ENCODE measurements at places on chromosomes 12 and 14. TPM values are rescaled to one million over a fixed set of nuclear protein-coding genes. Genes with fewer than 3 reads are reported as not detected.

Gene SLCO1A2
- not detected for total RNA-seq

- no peak overlapping the region for H3K27ac ChIP-seq
- peaks cover 20% of the 10 kb centered on the region for H3K4me1 ChIP-seq
Measured at GRCh38 chr12:57452937-57453509, 2.1 kb upstream of the INHBE start.

Gene SPTB
- total RNA-seq, result 0.08 TPM

GRCh38 chr12:65594409-65594808 lies 229.9 kb upstream of the HMGA2 start:
- no peaks in the 10 kb centered on the region for H3K36me3 ChIP-seq
- no peak for DNase-seq
- no peak overlapping the region for H3K27ac ChIP-seq
- H3K4me3 ChIP-seq, result no peak overlapping the region

GRCh38 chr12:23555180-23555824 lies 394.2 kb downstream of the SOX5 start:
- H3K36me3 ChIP-seq, result no peaks in the 10 kb centered on the region
- H3K27ac ChIP-seq, result no peak overlapping the region

DNA sequence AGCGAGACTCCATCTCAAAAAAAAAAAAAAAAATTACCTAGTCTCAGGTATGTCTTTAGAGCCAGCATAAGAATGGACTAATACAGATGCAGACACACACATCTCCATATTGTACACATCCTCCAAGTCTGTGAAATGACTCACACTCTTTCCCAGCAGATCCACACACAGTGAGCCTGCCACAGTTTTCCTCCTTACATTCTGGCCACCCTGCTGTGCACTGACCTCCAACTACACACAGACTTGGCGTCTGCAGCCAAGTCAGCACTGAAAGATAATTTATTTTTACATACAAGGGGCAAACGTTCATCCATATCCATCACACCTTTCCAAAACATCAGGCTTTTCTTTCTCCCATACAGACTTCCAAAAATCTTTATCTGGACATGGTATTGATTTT lies 115.9 kb downstream of the SLC25A21 start:
- no peaks in the 10 kb centered on the region for H3K36me3 ChIP-seq
- DNase-seq, result no peak
- no peak overlapping the region for H3K4me3 ChIP-seq
- no peak overlapping the region for H3K27ac ChIP-seq
- H3K27me3 ChIP-seq, result no peaks in the 10 kb centered on the region

- H3K4me1 ChIP-seq, result no peaks in the 10 kb centered on the region
- no peak for DNase-seq
- H3K4me3 ChIP-seq, result no peak overlapping the region
- no peak overlapping the region for H3K27ac ChIP-seq
Measured at GRCh38 chr14:87813686-87814085, 179.3 kb downstream of the GALC start.

DNA sequence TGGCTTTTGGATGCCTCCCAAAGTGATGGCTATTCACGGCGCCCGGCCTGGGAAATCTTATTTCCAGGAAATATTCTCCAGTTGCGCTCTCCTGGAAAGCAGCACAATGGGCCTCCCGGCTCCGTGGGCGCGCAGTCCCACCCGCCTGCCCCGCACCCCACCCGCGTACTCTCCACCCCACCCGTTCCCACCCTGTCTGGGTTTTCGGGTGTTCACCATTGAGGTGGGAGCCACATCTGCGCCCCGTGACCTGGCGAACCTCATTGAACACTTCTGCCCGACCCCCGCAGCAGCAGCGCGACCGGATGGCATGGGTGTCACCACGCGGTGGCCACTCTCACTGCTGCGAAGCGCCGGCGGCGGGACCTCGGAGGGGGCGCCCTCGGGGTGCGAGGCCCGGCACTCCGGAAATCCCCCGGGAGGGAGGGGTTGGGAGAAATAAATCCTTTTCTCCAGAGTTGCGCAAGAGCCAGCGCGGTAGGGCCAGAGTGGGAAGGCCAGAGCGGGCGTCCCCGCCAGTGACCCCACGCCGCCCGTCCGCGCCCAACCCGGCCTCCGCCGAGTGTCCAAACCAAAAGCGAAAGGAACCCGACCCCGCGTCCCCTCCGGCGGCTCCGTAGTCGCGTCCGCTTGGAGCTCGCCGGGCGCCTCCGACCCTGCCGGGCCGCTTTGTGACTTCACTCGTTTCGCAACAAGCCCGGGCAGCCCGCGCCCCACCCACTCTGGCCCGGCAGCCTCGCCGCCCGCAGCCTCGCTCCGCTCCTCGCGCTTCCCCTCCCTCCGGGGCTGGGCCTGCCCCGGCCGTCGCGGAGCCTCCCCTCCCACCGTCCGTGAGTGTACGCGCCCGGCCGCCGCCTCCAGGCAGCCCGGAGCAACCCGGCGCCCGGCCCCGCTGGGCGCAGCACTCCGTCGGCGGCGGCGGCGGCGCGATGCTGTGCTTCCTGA lies at the start of gene DRAM1:
Gene DRAM1, plus strand, starts transcription at position 720 of the 945 bp plus-strand sequence. Its CDS starts 210 bp downstream, at position 930.
- peaks cover 15% of the 10 kb centered on the region for H3K4me1 ChIP-seq
- H3K4me3 ChIP-seq, result peak within 1 kb of the TSS; percentile 77
- peaks cover 3% of the 10 kb centered on the region for H3K36me3 ChIP-seq

Gene MRPS35
- 31.8 TPM for total RNA-seq

Gene ZDHHC22
- total RNA-seq, result not detected

Gene STYK1
- total RNA-seq, result 0.60 TPM

- no peak for DNase-seq
- no peaks in the 10 kb centered on the region for H3K4me1 ChIP-seq
- H3K27ac ChIP-seq, result no peak overlapping the region
- no peak overlapping the region for H3K4me3 ChIP-seq
- H3K27me3 ChIP-seq, result peaks cover 7% of the 10 kb centered on the region
Measured at GRCh38 chr12:111150921-111151840, 217.7 kb downstream of the PHETA1 start.

DNA sequence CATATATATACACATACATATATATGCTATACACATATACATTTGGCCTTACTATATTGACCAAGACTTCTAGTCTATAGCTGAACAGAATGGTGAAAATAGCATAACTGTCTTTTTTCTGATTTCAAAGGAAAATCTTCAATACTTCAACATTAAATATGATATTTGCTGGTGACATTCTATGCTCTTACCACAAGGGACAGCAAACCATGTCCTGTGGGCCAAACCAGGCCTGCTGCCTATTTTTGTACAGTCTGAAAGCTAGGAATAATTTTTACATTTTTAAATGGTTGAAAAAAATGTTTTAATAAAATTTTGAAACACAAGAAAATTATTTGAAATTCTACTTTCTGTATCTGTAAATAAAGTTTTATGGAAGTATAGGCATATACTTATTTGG lies 63.6 kb downstream of the EML5 start:
- H3K36me3 ChIP-seq, result peaks cover 3% of the 10 kb centered on the region
- no peaks in the 10 kb centered on the region for H3K4me1 ChIP-seq
- H3K4me3 ChIP-seq, result no peak overlapping the region
- no peak overlapping the region for H3K27ac ChIP-seq
- no peaks in the 10 kb centered on the region for H3K27me3 ChIP-seq

Gene DNAJC22
- not detected for total RNA-seq

DNA sequence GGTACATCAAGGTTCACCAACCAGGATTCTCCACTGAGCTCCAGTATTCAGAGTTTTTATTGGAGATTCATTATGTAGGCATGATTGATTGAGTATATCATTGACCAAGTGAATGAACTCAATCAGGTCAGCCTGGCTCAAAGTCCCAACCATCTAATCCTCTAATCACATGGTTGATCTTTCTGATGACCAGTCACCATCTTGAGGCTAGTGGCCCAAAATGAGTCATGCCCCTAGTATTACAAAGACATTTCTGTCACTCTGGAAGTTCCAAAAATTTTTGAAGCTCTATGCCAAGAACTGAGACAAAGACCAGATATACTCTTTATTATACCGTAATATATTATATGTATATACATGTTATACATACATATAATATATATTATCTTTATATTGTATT lies 75.9 kb upstream of the ATF7IP start:
- no peak overlapping the region for H3K4me3 ChIP-seq
- DNase-seq, result no peak
- H3K27me3 ChIP-seq, result no peaks in the 10 kb centered on the region
- no peaks in the 10 kb centered on the region for H3K36me3 ChIP-seq

GRCh38 chr12:116381744-116382685 lies 104.5 kb upstream of the MED13L start:
- H3K4me1 ChIP-seq, result no peaks in the 10 kb centered on the region
- H3K27ac ChIP-seq, result no peak overlapping the region
- H3K27me3 ChIP-seq, result peaks cover 8% of the 10 kb centered on the region
- no peak overlapping the region for H3K4me3 ChIP-seq
- no peaks in the 10 kb centered on the region for H3K36me3 ChIP-seq

GRCh38 chr12:8665759-8666158 lies 3.1 kb upstream of the MFAP5 start:
- H3K27ac ChIP-seq, result no peak overlapping the region
- no peak for DNase-seq
- H3K36me3 ChIP-seq, result no peaks in the 10 kb centered on the region
- H3K4me3 ChIP-seq, result no peak overlapping the region
- no peaks in the 10 kb centered on the region for H3K4me1 ChIP-seq

Gene SERPINA3
- not detected for total RNA-seq

DNA sequence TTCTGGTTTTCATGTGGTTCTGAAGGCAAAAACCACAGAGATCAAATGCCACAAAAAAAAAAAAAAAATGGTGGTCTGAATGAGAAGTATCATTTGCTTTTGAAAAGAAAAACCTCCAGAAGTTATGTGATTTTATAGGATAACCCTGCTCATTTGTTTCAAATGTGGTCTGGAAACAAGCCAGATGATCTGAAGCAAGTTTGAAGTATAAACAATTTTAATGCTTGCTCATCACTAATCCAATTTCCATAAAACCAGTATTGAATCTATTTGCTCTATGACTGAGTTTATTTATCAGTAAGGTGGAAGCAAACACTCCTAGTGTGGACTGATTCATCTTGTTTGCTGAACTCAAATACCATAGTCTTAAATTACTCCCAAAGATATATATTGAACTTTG lies 407.3 kb upstream of the FLRT2 start:
- H3K36me3 ChIP-seq, result no peaks in the 10 kb centered on the region
- no peaks in the 10 kb centered on the region for H3K4me1 ChIP-seq
- DNase-seq, result no peak
- no peak overlapping the region for H3K27ac ChIP-seq
- H3K4me3 ChIP-seq, result no peak overlapping the region
- no peaks in the 10 kb centered on the region for H3K27me3 ChIP-seq

GRCh38 chr14:46279327-46279726 lies 372.3 kb downstream of the RPL10L start:
- no peaks in the 10 kb centered on the region for H3K27me3 ChIP-seq
- H3K4me1 ChIP-seq, result no peaks in the 10 kb centered on the region
- no peak overlapping the region for H3K27ac ChIP-seq
- H3K36me3 ChIP-seq, result no peaks in the 10 kb centered on the region

GRCh38 chr12:113473942-113474341 lies 2.3 kb upstream of the LHX5 start:
- peaks cover 87% of the 10 kb centered on the region for H3K27me3 ChIP-seq
- no peak overlapping the region for H3K27ac ChIP-seq
- H3K4me3 ChIP-seq, result peak overlapping the region; percentile 20
- no peaks in the 10 kb centered on the region for H3K36me3 ChIP-seq
- H3K4me1 ChIP-seq, result peaks cover 9% of the 10 kb centered on the region

DNA sequence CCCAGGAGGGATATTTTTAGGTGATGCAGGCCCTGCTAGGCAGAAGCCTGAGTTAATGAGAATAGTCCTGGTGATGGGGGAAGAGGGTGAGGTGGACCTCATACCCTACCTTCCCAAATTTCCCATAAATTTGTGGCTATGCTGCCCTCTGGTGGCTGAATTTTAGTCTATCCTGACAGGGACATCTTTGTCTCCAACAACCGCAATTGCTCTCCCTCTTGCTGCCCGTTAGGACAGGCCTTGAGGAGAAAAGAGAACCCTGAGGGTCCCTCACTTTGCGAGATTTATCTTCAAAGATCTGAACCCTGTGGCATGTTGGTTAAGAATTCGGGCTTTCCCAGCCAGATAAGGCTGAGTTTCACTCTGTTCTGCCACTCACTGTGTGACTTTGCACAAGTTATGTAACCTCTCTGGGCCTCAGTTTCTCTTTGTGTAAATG lies 9.8 kb upstream of the ZNF385A start:
- DNase-seq, result no peak
- peaks cover 60% of the 10 kb centered on the region for H3K36me3 ChIP-seq
- H3K27me3 ChIP-seq, result no peaks in the 10 kb centered on the region

Gene ZNF26
- 15.2 TPM for total RNA-seq

DNA sequence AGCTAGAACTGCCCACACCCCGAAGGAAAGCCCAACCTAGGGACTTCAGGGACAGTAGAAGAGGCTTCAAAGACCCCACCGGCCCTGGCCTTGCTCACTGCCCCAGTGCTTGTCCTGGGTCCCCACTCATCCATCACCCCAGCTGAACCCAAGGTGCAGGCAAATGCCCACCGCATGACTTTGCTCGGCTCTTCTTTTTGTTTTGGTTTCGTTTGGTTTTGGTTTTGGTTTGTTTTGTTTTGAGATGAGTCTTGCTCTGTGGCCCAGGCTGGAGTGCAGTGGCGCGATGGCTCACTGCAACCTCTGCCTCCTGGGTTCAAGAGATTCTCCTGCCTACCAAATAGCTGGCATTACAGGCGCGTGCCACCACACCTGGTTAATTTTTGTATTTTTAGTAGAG lies 9.0 kb downstream of the CCDC85C start:
- no peaks in the 10 kb centered on the region for H3K27me3 ChIP-seq
- H3K27ac ChIP-seq, result peak overlapping the region; percentile 69
- peak overlapping the region; percentile 71 for H3K4me3 ChIP-seq
- H3K4me1 ChIP-seq, result peaks cover 17% of the 10 kb centered on the region

- H3K36me3 ChIP-seq, result no peaks in the 10 kb centered on the region
- no peak overlapping the region for H3K27ac ChIP-seq
- no peak for DNase-seq
- H3K27me3 ChIP-seq, result peaks cover 2% of the 10 kb centered on the region
- H3K4me1 ChIP-seq, result no peaks in the 10 kb centered on the region
- H3K4me3 ChIP-seq, result no peak overlapping the region
Measured at GRCh38 chr12:39081910-39082309, 176.5 kb upstream of the CPNE8 start.

GRCh38 chr12:64039281-64039871 lies 182.7 kb downstream of the KICS2 start:
- no peak overlapping the region for H3K4me3 ChIP-seq
- H3K27me3 ChIP-seq, result no peaks in the 10 kb centered on the region
- DNase-seq, result no peak
- no peaks in the 10 kb centered on the region for H3K36me3 ChIP-seq

Gene AJUBA
- 1.3 TPM for total RNA-seq

Gene TRMT61A
- total RNA-seq, result 4.5 TPM

GRCh38 chr12:72511906-72512305 lies 239.7 kb downstream of the TRHDE start:
- no peak overlapping the region for H3K4me3 ChIP-seq
- no peaks in the 10 kb centered on the region for H3K27me3 ChIP-seq
- DNase-seq, result no peak

Gene POTEM
- not detected for total RNA-seq

GRCh38 chr14:74543771-74544438 lies 50.3 kb downstream of the ISCA2 start:
- no peak overlapping the region for H3K4me3 ChIP-seq
- no peak overlapping the region for H3K27ac ChIP-seq
- H3K4me1 ChIP-seq, result no peaks in the 10 kb centered on the region
